Frontal cortex (tissue), 4 donors: ENCODE measurements at places on chromosomes 2 and 18. TPM values are rescaled to one million over a fixed set of nuclear protein-coding genes. Genes with fewer than 3 reads are reported as not detected.

ABCB11 gene
- total RNA-seq = under 0.01 TPM

- no peak for DNase-seq
These were observed 146.4 kb upstream of the MAP2 start for GRCh38 chr2:209277444-209277843.

DNA sequence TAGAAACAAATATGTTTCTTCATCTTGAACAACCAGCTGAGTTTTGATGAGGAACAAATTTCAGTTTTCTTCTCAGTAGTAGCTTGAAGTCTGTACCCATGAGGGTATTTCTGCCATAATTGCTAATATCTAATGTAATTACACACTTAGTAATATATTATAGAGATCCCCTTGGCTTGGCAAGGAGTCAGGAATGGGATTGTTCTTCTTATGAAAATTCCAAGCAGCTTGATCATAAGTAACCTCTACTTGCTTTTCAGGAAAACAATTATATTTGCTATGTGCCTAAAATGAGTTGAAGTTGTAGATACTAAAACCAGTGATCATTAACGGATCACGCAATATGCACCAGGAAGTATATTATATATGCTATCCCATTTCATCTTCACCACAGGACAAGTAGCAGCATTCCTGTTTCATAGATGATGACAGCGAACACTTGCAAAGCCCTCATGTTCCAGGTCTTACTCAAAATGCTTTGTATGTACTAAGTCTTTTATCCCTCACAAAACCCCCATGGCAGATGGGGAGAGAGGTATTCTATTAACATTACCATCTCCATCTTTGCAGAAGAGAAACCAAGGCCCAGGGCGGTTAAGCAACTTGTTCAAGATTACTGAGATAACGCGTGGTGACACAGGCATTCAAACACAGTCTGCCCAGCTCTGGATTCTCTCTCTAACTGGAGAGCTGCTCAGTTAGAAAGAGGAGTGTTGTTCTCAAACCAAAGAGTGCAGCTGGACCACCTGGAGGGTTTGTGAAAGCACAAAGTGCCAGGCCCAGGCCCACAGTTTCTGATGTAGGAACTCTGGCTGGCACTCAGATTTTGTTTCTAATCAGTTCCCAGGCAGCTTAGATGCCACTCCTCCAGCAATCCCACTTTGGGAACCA is 21.8 kb upstream of the RGPD4 start:
- no peak for DNase-seq

LOXL3 gene
- total RNA-seq = 14.3 TPM

COL4A3 gene
- total RNA-seq = under 0.01 TPM

DNA sequence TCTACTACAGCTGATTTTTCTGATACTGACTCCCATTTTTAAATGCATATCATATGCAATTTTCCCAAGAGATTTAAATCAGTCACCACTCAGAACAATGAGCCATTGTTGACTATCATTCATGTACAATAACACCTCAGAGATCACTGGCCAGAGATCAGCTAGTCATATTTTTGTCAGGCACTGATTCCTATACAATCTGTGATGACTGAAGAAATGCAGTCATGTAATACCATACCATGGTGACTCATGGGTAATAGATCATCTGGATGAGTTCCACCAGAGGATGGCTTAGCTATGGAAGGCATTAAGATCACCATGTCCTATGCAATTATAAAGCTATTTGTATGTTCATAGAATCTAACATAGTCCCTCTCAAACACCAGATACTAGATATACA is 285.7 kb upstream of the DCC start:
- DNase-seq = no peak

DNA sequence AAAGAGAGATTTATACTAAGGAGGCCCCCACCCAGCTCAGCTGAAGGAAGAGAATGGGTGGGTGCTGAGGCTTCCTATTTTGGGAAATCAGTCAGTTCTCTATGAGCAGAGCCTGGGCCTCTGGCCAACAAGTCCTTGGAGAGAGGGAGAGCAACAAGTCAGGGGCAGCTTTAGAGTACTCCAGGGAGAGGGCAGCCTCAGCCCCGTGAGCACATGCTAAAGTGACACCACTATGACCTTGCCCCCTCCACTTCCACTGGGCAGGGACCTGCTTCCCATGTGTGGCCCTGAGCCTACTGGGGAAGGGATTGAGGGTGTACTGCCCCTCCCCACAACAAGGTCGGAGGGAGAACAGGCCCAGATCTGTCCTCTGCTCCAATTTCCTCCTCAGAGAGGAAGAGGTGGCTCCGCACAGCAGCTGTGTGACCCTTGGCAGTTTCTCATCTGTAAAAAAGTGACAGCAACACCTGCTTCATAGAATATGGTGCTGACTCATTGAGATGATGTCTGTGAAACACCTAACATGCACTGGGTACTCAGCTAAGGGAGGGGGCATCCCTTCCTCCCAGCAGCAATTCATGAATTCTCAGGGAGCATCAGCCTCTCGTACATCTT is 72.9 kb downstream of the CLHC1 start:
- DNase-seq = no peak

DNA sequence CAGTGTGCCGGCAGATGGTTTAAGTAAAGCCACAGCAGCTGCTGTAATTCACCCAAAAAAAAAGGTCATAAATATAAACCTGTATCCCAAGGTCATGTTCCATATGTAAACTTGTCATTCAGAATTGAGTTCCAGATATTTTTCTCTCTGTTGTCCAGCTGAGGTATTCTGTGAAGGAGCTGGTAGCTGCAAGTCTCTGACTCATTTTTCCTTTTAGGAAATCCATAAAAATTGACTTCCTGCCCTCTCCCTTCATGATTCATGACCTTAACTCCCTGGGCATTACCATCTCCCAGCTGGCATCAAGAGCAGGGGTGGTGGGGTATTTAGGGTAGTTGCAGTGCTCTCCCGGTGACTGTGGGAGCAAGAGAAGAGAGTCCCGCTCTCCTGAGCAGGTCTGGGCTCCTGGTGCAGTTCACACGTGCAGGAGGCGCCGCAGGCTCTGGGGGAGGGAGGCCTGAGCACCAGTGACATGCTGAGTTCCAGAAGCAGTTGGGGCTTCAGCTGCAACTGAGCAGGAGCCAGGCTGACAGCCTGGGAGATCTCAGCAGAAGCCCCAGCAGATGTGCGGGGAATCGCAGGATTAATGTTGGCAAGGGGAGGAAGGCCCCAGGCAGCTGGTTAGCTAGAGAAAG is 192.6 kb downstream of the MGAT5 start:
- no peak for DNase-seq
